ENCODE measurements at places on chromosomes 7 and 10.

GRCh38 chr10:1036341-1036791 lies 10.7 kb upstream of the IDI2 start:
- peak; percentile 84 for DNase-seq

GRCh38 chr10:128879441-128880140 lies 587.5 kb upstream of the MGMT start:
- DNase-seq = no peak

DNA sequence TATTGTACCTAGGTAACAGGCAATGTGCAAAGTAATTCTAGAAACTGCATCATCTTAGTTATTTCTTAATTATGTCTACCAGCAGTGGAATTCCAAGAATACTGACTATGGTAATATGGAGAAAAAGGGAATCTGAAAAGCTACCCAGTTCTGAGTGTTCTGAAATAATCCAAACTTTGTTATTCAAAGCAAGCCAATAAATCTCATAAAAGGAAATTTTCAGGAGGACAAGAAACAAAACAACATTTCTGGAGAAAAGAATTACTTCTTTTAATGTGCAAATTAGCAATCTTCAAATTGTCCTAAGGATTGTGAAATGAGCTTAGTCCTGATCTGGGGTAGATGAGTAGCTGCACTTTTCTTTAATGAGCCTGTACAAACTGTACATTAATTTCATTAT lies 88.8 kb downstream of the MYO3A start:
- no peak for DNase-seq

GRCh38 chr10:55966101-55966500 lies 395.0 kb downstream of the ZWINT start:
- DNase-seq = peak; percentile 1

- DNase-seq = peak; percentile 10
Observed at GRCh38 chr7:158495786-158496185, 91.8 kb downstream of the PTPRN2 start.

DNA sequence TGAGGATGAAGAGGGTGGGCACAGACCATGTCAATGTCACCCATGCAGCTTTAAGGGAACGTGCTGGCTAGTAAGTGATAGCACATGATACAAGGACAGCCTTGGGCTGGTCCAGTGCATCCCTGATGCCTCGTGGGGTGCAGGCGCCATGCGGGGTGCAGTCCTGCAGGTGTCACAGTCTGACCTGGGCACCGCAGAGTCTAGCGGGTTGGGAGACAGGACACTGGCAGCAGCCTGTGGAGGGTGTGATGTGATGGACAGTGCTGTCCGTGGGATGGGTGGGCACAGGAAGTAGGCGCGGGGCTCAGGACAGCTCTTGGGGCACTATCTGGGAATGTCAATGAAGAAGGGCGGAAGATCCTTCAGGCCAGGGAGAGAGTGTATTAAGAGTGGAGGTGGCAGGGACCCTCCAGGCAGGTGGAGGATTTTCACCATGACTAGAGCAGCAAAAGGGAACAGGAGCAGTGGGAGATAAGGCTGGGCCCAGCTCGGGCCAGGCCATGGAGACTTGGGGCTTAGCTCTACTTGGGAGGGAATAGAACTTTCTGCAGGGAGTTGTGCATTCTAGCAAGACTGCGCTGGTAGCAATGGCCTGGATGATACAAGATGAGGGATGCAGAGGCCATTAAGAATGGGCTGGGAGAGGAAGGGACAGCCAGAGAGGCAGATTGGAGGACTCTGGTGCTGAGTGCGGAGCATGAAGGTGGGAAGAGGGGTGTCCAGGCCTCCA lies 122.5 kb downstream of the PTPN20 start:
- no peak for DNase-seq

- DNase-seq = no peak
Observed at GRCh38 chr7:98213296-98213887, 2.2 kb downstream of the BHLHA15 start.

DNA sequence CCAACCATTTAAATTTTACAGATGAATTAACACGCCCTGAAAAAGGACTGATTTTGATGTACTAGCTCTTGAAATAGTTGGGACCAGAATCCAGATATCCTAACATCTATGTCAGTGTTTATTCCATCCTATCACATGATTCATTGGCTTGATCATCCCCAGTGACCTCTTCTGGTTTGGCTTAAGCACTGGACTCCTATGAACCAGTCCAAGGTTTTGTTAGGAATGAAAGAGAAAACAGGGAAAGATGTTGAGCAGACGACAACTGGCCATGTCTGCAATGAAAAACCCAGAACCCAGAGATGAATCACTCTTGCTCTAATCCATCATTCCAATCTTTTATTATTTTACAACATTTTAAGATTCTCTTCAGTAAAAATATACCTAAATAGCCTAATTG lies 1080.9 kb downstream of the SORCS1 start:
- peak; percentile 71 for DNase-seq

DNA sequence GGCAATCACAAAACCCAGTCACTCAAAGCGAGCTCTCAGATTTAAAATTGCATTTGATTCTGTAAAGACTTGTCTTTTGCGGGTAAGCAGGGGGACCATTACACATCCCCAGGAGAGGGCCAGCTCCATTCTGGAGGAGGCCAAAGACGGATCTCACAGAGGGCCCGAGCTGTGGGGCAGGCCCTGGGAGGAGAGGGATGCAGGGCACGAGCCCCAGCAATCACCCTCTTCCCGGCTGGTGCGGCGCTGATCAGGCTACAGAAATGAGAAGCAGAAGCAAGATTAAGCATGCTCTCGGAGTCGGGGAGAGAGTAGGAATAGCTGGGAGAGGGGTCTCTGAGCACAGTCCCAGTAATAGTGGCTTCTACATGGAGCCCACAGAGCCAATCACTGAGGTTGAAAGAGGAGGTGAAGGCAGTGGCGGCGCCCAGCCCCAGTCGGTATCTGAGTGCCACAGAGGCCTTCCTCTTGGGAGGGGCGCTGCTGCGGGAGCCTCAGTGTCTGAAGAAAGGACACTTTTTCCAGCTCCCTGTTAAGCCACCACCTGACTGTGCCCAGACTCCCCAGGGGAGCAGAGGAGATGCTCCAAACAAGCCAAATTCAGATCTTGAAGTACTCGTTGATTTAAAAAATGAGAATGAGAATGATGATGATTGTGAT lies 7.1 kb downstream of the CXCL12 start:
- DNase-seq = no peak

GRCh38 chr7:136275794-136276193 lies 298.6 kb upstream of the MTPN start:
- DNase-seq = peak; percentile 1

GRCh38 chr7:73838642-73839041 lies 3.7 kb downstream of the METTL27 start:
- DNase-seq = no peak

GRCh38 chr10:3896161-3896560 lies 111.2 kb upstream of the KLF6 start:
- DNase-seq = no peak

- DNase-seq = no peak
Observed at GRCh38 chr10:33189363-33189762, 145.1 kb downstream of the NRP1 start.

DNA sequence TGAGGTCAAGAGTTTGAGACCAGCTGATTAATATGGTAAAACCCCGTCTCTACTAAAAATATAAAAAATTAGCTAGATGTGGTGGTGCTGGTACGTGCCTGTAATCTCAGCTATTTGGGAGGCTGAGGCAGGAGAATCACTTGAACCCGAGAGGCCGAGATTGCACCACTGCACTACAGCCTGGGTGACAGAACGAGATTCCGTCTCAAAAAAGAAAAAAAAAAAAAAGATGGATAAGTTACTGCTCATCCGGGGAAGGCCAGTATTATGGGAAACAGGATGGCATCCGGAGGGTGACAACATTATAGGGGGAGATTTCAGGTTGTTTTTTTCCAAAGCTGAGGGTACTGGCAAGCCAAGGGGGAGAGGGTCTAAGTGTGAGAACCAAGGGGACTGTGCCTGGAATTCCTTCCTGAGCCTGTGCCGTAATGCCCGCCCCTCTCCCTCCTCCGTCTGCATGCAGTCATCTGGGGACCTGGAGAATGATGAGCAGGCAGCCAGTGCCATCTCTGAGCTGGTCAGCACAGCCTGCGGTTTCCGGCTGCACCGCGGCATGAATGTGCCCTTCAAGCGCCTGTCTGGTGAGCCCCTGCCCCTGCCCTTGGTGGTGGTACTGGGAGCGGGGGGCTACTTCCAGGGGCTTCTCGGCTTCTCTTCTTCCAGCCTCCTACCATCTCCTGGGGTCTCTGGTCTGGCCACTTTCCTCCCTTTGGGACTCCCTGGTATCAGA lies 4.4 kb downstream of the LAMTOR4 start:
- DNase-seq = no peak

- DNase-seq = no peak
Observed at GRCh38 chr10:132546567-132547420, 9.2 kb downstream of the INPP5A start.

DNA sequence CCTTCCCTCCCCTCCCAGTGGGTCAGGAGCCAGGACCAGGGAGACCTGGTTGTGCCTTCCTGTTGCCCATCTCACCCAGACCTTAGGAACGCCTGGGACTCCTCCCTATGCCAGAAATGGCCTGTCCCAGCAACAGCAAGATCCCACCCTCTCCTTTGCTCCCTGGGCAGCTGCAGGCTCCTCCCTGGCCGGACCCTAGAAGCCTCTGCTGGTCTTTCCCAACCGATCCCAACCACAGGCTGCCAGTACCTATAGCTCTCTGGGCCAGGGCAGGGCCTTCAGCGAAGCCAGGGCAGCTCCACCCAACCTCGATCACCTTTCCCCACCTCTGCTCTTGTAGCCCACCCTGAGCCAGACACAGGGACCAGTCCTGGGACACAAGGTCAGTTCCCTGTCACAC lies 21.9 kb downstream of the LDB3 start:
- DNase-seq = no peak

- peak; percentile 3 for DNase-seq
Observed at GRCh38 chr7:101705331-101705730, 76.2 kb upstream of the MYL10 start.

DNA sequence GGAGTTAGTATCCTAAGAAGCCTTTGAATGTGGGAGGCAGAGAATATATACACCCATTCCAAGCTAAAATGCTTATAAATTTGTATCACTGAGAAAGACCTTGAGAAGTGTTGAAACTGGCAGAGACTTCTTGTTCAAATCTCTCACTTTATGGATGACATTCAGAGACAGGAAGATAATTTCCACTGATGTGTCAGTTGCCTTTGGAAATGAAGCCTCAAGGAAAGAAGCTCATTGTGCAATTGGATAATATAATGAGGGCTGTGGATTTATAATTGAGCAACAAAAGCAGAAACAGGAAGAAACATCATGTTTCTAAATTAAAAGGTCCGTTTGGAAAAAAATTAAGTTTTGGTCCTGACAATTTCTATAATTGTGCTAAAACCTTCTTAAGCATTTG lies 789.9 kb upstream of the IGFBP3 start:
- peak; percentile 16 for DNase-seq

- DNase-seq = peak; percentile 84
Observed at GRCh38 chr7:43119371-43120075, 7.1 kb downstream of the HECW1 start.

DNA sequence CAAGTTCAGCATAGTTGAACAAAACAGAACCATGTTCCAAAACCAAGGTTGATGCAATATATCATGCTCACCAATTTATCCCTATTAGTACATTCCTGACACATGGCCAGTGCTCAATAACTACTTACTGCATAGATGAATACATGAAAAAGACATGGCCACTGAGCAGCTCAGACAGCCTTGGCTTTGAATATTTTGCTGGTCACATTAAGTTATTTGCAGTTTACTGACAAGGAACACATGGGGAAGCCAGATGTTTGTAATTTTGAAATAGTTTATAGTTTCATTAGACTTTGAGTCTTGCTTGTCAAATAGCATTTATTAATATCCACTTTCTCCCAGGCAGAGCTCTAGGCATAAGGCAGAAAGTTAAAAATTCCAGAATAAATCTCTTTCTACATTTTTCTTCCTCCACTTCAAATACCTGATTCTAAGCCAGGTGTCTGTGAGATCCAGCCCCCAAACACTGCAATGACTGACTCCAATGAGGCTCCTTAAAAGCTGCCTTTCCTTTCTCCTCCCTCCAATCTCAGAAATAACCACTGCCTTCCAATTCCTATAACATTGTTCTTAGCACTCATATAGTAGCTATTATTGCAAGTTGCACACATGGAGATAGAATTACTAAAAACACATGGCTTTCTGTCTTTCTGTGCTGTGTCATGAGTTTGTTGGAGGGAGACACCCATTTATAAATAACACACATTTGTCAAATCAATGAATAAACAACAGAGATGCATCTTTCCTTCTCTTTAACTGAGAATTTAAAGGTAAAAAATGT lies 91.3 kb downstream of the PCGF5 start:
- DNase-seq = peak; percentile 80

Data from fibroblast of mammary gland (primary cell).